ENCODE measurements at places on chromosomes 12 and 14.

DNA sequence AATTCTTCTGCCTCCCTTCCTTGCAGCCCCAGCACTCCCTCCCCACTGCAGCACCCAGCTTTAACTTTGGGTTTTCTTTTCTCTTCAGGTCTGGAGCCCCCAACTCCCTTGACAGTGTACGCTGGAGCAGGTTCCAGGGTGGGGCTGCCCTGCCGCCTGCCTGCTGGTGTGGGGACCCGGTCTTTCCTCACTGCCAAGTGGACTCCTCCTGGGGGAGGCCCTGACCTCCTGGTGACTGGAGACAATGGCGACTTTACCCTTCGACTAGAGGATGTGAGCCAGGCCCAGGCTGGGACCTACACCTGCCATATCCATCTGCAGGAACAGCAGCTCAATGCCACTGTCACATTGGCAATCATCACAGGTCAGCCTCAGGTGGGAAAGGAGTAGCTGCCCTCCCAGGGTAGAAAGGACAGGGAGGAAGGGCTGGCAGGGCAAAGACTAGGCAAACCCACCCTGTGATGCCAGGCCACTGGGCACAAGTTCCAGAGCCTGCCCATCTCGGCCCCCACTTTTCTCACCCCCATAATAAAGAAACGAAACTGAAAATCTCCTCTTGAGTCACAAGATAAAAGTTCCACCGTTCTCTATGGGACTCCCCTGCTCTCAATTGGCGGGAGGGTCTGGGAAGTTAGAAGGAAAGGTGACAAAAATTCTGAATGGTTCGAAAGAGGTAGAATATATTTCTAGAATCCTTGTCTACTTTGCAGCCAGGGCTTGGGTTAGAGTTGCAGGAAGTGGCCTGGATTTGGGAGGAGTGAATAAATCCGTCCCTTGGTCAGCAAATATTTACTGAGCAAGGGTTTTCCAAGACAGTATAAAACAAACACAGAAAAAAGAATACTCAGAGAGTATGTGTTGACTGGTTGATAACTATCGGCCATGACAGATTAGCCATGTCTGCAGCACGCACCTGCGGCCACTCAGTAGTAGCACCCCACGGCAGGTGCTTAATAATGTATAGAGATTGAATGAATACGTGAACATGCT is 3.2 kb downstream of the LAG3 start:
- no peak for DNase-seq

- DNase-seq: no peak
Measured at GRCh38 chr12:90216815-90217214, 508.2 kb upstream of the ATP2B1 start.

- no peak for DNase-seq
Measured at GRCh38 chr12:43736927-43737440, 21.6 kb downstream of the PUS7L start.

DNA sequence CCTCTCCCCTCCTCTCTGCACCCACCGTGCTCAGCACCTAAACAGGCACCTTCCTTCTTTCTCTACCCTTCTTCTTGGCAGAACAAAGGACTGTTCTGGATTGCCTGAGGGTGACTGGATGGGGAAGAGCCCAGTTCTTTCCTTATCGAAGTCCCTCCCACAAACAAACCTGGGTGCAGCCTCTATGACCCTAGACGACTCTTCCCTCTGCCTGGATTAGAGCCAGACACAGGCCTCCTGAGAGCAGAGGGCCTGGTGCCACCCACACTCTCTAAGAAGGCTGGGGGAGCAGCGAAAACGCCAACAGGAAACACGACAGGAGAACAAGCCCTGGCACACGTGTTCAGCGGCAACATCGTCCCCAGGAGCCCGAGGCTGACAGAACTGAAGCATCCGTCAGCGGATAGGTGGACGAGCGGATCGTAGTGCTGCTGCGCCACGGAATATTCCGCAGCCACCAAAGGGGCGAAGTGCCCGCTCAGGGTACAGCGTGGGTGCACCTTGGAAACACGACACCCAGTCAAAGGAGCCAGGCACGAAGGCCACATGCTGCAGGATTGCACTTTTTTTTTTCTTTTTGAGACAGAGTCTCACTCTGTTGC is 38.0 kb downstream of the RIMBP2 start:
- no peak for DNase-seq

GRCh38 chr12:61713121-61713520 is 547.1 kb upstream of the USP15 start:
- DNase-seq: no peak

DNA sequence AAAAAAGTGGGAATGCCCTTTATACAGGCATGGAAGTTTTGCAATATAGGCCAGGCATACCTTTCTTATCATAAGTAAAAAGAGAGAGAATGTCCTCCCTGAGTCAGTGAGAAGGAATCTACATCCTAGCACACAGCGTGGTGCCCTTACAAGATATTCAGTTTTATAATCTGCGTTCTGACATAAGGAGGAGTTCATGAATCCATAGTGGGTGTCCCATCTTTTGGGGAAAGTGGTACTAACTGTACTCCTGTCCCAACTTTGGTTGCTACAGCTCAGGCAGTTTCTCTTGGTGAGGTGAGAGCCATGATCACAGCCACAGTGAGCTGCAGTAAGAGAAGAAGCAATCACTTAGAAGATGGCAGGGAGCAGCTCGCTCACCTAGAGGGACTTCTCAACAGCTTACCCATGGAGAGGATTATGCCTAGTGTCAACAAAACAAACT is 332.9 kb downstream of the BCAT1 start:
- DNase-seq: no peak

DNA sequence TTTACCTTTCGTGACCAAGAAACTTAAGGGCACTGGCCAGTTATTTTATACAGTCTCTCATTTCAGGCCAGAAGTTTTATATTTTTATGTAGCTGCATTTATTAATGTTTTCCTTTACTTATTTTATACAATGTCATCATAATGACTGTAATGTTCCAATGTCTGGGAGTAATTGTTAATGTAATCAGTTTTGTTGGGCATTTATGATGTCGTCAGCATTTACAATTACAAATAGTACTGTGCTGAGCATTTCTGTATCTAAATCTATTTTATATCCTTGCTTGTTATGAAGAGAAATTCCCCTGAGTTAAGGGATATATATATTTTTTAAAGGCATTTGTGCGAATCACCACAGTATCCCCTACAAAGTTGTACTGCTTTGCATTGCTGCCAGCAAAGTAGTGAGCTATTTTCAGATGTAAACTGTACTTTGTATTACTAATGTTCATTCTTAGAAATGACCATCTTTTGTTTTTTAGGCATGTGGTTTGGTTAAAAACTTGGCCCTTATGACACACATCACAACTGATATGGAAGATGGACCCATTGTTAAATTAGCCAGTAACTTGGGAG is 74.4 kb downstream of the POLR3B start:
- no peak for DNase-seq

DNA sequence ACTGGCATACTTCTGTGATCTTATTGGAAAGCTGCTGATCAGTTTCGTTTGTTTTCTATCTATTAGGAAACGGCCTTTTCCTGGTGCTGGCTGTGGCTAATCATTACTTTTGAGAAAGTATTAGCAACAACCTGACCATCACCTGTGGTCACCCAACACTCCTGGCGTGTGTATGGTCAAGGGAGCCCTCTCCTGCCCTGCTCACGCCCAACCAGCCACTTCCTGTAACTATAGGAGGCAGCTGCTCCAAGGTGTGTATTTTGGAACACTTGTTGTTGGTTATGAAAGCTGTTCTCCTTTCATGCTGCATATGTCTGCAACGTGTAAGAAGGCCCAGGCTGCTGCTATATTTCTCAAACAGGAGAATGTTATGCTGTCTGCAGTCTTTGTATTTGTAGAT is 1582.8 kb downstream of the AACS start:
- DNase-seq: no peak

DNA sequence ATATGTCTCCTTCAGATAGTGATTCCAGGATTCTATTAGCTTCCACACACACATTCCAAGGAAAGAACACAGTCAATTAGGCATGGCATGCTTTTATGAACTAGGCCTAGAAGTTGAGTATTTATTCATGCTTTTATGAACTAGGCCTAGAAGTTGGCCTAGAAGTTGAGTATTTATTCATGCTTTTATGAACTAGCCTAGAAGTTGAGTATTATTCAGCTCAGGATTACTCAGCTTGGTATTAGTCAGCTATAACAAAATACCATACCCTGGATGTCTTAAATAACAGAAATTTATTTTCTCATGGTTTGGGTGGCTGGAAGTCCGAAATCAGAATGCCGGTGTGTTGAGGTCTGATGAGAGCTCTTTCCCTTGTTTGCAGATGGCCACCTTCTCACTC is 442.7 kb upstream of the FLRT2 start:
- DNase-seq: no peak

- DNase-seq: no peak
Measured at GRCh38 chr14:75044752-75045151, 6.5 kb downstream of the MLH3 start.

DNA sequence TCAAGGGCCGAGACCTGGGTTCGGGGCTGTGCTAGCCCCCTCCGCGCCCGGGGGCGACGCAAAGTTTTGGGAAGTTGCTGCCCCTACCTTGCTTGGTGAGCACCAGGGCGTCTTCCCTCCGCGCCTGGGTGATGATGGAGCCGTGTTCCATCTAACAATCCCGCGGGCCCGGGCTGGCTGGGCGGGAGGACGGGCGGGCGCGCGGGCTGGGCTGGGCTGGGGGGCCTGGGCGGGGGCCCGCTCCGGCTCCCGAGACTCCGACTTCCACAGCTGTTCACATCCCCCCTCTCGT is 298 bp downstream of the CTDSP2 start:
- no peak for DNase-seq

- DNase-seq: peak; percentile 40
Measured at GRCh38 chr14:81176241-81176640, 44.5 kb downstream of the GTF2A1 start.

- DNase-seq: no peak
Measured at GRCh38 chr12:94750864-94751263, 100.5 kb upstream of the TMCC3 start.

GRCh38 chr14:61379639-61380184 is 58.3 kb downstream of the PRKCH start:
- DNase-seq: no peak

GRCh38 chr12:124736115-124737039 is 127.3 kb downstream of the SCARB1 start:
- no peak for DNase-seq

DNA sequence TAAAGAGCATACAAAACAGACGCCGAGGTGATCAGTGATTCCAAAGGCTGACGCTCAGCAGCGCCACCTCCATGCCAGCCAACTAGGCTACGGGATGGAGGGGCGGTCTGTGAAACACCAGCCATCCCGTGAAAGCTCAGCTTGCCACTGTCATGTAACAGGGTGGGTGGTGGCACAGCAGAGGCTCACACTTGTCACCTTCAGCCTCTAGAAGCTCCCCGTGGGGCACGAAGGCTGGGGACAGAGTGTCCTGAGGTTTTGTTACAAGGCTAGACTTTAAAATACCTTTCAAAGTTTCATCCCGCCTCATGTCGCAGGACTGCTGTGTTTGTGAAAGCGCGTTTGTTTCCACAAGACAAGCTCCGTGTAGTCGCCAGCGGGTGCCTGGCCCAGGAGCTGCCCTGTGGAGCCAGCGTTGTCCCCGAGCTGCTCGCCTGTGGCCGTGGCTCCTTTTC is 20.7 kb downstream of the XRCC3 start:
- DNase-seq: no peak

DNA sequence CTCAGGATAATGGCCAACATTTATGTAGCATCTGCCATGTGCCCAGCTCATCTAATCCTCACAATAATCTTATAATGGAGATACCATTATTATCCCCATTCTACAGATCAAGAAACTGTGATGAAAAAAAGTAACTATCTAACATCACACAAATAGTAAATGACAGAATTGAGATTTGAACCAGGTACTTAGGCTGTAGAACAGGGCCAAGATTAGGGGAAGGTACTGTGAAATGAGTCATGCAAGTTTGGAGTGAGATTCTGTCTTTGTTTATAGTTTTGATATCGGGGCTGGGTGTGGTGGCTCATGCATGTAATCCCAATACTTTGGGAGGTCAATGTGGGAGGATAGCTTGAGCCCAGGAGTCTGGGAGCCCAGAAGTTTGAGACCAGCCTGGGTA is 1.3 kb upstream of the GNPTAB start:
- no peak for DNase-seq

- no peak for DNase-seq
Measured at GRCh38 chr12:66716522-66716921, 37.6 kb upstream of the GRIP1 start.

- no peak for DNase-seq
Measured at GRCh38 chr14:59511916-59512575, 27.7 kb downstream of the JKAMP start.

DNA sequence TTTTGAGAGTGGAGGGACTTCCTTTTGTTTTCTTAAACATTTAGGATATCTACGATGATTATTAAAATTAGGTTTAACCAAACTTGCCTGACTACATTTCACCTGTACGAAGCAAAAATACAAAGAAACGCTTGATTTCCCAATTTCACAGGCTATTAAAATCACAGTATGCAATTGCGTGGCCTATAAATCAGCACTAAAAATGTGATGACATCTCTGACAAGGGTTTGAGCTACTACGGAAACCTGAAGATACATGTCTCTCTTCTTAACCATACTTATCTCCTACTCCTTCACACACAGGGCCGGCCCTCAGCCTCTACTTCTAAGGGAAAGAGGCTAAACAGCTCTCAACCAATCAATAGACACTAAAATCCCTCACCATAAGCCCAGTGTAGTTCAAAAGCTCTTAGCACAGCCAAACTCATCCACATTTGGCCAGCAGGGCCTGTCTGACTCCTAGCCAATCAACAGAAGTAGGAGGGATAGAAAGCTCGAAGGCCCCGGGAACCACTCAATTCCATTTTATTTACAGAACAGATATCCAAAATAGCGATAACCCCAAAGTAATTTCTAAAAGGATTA is 137.3 kb downstream of the FOXN3 start:
- no peak for DNase-seq

DNA sequence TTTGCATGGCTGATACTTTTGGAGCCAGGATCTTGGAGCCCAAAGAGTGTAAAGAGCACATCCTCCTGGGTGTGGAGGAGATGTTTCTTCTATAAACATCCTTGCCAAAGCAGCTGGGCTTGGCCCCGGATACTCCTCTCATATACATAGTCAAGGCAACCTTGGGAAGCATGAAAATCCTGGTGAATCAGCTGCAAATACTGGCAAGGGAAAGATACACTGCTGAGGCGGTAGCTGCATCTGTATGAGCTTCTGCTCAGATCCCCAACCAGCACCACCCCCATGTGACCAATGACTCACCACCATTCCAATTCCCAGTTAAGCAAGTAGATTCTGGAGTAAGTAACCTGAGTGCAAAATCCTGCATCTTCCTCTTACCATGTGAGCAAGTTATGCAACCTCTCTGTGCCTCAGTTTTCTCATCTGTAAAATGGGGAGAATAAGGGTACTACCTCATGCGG is 567.4 kb downstream of the MED13L start:
- DNase-seq: no peak
